ENCODE measurements at places on chromosomes 16 and 17.

- no peak for DNase-seq
Observed at GRCh38 chr16:50677351-50677750, 3.8 kb downstream of the SNX20 start.

GRCh38 chr16:724188-725040, 1.8 kb downstream of the CCDC78 start:
- no peak for DNase-seq

GRCh38 chr16:50457979-50458491, 89.2 kb upstream of the BRD7 start:
- no peak for DNase-seq

DNA sequence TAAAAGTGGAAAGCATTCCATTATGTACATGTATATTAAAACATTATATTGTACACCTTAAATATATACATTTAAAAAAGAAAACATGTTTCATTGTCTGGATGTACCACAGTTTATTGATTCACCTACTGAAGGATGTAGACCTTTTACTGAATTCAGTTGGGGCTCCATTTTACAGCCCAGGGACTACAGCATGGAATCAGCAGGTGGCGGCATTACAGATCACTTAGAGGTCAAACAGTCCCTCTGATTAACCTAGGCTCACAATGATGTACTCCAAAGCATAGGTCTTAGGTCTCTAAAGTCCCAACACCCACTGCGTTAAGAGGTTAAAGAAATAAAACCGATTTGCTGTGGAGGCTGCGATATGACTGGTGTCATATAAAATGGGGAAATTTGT, 490.9 kb downstream of the SHISA9 start:
- no peak for DNase-seq

DNA sequence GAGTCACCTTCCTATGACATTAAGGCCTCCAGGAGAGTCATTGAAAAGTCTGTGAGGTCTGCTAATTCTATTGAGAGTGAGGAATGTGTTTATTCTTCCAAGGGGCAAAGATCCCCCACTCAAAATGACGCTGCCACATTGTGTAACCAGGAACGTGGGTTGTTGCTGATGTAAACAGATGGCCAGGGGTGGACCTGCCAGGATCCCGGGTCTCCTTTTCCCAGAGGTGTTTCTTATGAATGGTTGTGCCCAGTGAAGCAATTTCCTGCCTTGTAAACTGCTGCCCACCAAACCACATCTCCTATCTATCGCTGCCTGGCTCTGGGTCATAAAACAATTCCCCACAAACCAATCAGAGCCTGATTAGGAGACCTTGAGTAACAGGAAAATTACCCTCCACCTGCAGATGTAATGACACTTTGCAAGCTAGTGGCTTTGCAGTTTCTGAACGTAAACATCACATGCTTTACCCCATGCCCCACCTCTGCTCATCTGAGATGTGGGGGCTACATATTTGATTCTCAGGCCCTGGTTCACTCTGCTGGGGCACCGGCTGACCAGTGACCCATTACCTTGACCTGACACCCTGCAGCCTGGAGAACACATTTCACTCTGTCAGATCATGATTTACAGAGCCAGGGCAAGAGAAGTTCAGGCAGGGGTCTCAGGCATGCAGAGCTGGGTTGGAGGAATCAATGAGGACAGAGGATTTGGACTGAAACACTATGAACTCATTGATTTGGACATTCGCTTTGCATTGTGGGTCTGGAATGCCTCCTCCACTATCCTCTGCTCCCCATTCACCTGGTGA, 33.1 kb upstream of the DDX52 start:
- no peak for DNase-seq

DNA sequence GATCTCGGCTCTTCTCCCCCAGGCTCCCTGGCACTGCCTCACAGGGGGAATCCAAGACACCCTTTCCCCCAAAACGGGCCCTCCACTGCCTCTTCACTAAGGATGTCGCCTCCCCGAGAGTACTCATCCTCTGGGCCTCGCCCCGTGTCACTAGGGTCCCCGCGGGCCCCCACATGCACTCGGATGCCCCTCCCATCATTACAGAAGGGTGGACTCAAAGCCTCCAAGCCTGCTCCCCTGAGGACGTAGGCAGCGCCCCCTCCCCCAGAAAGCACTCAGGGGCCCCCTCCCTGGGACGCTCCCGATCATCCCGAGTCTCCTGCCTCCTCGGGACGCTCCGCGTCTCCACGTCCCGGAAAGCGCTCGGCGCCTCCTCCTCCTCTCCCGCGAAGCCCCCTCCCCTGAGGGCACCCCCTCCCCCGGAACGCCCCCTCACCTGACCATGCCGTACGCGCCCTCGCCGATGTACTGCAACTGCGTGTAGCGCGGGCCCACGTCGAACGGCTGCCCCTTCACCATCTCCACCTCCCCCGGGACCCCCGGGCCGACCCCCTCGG, 338 bp downstream of the MAPK3 start:
- DNase-seq = no peak

DNA sequence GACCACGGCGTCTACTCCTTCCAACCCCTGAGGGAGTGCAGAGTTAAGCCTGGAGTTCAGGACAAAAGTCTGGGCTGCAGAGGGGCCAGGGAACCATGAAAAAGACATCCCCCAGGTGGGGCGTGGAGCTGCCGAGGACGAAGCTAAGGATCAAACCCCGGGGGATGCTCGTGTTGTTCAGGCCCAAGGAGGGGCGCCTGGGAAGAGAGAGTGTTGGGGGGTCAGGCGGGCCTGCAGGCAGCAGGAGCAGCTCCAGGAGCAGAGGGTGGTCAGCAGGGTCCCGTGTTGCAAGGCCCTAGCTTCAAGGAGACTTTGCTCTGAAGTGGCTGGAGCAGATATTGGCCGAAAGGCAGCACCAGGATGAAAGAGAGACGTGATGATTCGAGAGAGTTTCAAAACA, 26.7 kb downstream of the NECAB2 start:
- no peak for DNase-seq

DNA sequence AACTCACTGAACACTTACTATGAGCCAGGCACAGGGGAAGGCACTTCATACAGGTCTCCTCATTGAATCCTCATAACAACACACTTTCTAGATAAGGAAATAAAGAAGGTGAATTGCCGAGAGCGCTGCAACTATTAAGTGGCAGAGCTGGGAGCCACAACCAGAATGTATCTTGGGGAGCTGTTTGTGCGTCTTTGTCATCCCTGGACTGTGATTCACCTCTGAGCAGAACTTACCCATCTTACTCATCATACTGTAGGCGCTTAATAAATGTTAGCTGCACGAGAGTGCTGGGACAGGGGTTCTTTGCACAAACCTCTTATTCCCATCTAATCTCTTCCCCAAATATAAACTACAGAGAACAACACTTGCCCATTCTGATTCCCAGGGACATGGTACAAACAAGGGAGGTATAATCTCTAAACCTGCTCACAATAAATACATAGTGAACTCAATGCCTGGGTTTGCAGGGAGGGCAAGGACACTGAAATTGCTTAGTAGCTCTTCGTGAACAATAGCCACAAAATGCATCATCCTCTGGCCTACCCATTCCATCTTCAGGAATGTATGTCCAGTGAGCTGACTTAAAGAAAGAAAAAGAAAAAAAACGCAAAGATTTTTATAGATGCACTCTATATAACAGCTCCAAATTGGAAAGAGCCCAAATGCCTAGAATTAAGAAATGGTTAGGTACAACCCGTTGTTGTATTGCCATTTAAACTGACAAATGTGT, 43.0 kb downstream of the MYO18A start:
- DNase-seq = peak; percentile 74

- no peak for DNase-seq
Observed at GRCh38 chr17:29043539-29044145, 701 bp downstream of the PIPOX start.

DNA sequence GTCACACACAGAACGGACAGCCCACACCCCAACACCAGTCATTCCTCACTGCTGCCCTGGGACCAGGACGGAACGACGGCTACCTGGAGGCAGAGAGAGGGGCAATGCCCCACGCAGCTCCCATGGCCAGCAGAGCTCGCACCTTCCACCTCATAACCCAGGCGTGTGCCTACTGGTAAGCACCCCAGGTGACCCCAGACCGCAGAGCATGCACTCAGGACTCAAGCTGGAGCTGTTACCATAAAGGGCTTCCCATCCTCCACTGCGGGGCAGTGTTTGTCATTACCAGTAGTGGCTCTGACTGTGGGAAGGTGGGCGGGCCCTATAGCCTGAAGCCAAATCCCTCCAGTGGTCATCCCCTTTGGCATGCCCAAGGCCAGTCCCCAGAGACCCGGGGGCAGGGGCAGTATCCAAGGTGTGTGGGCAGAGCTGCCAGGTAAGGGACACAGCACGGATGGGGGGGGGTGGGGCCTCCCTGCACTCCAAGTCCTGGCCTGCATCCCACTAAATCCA, 4.7 kb upstream of the BCAR1 start:
- no peak for DNase-seq

DNA sequence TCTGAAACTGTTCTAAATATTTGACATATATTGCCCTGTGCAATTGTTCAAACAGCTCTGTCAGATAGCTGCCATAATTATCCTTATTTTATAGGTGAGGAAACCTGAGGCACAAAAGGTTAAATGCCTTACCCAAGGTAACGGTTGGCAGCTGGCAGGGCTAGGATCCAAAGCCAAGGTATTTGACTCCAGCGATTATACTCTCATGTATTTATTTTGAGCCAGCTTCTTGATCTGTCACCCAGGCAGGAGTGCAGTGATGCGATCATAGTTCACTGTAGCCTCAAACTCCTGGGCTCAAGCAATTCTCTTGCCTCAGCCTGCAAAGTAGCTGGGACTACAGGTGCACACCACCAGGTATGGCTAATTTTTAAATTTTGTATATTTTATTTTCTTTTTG, 7.2 kb downstream of the ENO3 start:
- no peak for DNase-seq

DNA sequence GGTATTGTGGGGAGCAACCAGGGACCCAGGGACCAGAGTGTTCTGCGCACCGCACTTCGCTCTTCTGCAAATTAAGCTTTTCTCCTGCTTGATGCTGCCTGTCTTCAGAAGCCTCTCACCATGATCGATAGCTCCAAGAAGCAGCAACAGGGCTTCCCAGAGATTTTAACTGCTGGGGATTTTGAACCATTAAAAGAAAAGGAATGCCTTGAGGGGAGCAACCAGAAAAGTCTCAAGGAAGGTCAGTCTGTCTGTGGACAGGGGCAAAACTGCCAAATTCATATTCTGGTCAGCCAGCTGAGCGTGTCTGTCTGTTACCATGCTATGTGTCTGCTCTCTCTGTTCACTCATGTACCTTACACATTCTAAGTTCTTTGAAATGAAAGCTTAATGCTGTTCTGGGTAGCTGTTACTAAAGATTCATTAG, 115.7 kb downstream of the MRTFB start:
- no peak for DNase-seq

DNA sequence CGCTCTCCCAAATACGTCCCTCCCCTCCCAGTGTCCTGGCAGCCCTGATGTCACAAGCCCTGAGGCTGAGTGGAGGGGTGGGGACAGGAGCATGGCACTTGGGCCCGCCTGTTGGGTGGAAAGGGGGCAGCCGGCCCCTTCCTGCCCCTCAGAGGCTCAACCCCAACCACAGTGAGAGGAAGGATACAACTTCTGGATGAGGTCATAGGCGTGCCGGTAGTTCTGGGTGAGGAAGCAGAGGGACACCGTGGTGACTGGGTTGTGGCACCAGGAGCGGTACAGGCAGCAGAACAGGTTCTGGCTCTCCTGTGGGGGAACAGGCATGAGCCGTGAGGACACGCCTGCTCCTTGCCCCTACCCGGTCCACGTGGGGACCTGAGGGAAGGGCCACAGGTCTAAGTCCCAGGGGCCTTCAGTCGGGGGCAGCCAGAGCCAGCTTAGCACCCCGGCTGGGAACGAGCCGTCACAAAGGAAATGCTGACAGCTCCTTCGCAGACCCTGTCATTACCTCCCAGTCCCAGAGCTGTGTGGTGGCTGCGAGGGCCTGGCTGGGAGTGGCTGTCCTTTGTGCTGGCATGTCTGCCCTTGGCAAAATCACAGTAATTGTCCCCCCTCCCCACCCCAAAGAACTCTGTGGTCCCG, 11.2 kb upstream of the MTSS2 start:
- DNase-seq = peak; percentile 70

DNA sequence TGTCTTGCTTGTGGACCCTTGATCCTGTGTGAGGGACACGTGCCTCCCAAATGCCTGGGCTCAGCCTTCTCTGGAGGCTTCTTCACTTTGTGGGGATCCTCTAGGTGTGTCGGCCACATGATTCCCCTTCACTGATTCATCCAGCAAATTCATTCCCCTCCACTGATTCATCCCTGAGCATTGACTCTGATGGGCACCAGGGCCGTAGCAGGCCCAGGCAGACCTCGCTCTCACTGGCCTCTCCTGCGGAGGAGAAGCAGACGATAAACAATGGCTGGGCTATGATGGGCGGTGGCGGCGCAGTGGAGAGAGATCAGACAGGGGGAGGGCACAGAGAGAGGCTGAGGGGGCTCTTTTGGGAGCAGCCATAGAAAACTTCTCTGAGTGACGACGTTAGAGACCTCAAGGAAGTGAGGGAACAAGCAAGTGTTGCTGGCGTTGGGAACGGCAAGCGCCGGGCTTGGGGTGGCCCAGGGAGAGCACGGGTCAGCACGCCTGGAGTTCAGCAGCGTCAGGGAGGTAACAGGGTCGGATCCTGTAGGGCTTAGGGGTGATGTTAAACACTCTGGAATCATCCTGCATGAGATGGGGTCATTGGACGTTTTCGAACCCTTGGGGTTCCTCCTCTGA, 17.5 kb upstream of the RPTOR start:
- peak; percentile 76 for DNase-seq

GRCh38 chr17:68955181-68955841, at the start of gene ABCA8:
ABCA8 (minus strand) TSS chr17:68955392; CDS start chr17:68942034, 13,358 bp downstream.
- no peak for DNase-seq

DNA sequence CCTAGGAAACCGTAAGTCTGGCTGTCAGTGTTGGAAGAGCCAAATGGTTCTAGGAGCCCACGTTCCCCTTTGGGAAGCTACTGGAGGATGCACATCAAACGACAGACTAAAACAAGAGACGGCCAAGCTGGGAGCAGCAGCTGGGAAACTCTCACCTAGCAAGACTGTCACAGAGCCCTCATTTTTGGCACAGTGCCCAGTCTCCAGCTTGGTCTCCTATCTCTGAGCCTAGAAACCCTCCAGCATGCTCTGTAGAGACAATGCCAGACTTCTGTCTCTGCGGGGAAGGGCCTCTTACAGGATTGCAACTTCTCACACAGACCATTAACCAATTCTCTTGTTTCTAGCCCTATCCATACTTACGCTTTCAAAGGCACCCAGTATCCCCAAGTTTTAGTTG, 23.5 kb downstream of the GTF3C1 start:
- no peak for DNase-seq

DNA sequence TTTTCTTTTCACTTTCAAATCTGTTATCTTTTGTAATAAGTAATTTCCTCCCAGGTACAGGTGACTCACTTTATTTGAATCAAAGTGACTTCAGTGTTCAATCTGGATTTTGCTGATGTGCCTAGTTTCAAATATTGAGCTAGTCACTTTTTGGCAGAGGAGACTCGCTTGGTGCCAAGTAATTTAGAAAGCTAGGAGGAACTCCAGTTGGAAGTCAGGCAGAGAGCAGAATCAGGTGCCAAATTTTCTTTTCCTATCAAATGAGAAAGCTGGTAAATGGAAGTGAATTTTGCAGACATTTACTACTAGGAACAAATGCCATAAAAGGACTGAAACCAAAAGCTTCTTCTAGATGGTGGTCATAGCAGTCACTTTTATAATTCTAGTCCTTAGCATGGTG, 656.0 kb upstream of the KIF2B start:
- DNase-seq = no peak

GRCh38 chr17:31530391-31530985, 139.0 kb downstream of the RAB11FIP4 start:
- no peak for DNase-seq

GRCh38 chr17:80289616-80290015, 29.0 kb downstream of the RNF213 start:
- DNase-seq = no peak

- no peak for DNase-seq
Observed at GRCh38 chr16:83769397-83770008, 38.3 kb upstream of the HSBP1 start.

All from epithelial cell of esophagus (primary cell).